ENCODE measurements at places on chromosomes 3 and 15.
A peak's percentile ranks its signal among the peaks of the same experiment; 100 is the strongest.

DNA sequence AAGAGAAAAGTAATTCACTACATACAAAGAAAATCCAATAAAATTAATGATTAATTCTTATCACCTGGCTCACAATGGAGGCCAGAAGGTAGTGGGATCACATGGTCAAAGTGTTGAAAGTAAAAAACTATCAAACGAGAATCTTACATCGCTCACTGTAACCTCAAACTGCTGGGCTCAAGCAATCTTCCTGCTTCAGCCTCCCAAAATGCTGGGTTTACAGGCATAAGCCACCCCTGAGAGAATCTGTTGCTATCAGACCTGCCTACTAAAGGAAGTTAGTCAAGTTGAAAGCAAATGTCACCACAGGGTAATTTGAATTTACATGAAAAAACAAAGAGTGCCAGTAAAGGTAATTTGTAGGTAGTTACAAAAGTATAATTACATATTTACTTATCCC, 103.3 kb downstream of the PCCB start:
- no peak for DNase-seq

GRCh38 chr3:122247087-122247824, 63.8 kb downstream of the CASR start:
- DNase-seq: no peak

GRCh38 chr15:57183041-57183440, 193.3 kb upstream of the CGNL1 start:
- DNase-seq: no peak

DNA sequence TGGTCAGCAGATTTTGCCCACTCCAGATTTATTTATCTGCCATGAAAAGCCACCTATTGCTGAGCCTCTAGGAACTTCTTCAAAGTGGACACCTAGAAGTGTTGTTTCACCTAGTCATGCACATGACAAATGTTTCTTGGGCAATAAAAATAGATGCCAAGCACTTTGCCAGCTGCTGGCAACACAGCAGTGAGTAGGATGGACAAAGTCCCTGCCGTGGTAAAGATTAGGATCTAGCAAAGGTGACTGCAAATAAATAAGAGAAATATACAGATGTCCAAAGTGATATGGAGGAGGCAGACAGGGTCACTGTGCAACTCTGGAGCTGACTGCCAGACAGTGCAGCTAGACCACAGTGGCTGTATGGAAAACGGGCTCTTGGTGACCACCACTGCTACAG, 137.9 kb downstream of the SUCLG2 start:
- no peak for DNase-seq

- DNase-seq: no peak
Measured at GRCh38 chr3:40780291-40780924, 255.6 kb downstream of the ZNF621 start.

DNA sequence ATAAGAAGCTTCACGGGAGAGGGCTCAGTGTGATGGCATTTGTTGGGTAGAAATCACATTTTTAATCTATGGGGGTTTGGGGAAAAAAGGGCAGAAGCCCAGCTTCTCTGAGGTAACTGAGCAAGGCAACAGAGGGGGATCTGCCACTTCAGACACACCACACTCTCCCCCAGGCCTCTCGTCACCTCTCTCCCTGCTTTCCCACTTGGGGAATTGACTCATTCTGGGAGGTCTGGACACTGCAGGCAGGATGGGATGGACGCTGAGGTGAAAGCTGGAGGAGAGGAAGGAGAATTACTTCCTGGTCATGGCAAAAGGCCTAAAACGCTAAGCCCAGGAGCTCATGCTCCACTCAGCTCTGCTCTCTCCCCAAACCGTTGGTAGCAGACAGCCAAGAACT, 33.2 kb downstream of the MYO5C start:
- DNase-seq: no peak

DNA sequence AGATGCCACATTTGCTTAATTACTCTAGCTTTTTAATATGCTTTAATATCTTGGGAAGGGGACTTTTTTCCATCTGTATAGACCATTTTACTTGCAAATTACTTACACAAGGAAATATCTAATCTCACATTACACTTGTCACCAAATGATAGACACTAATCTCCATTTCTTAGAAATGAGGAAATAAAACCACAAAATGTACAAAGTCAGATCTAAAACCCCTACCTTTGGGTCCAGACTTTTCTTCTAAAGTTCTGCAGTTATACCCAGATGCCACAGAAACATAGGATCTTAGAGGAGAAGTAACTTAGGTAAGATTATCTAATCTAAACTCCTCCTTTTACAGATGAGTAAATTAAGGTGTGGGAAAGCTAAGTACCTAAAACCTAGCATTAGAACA, 44.3 kb downstream of the CD200R1L start:
- no peak for DNase-seq

- DNase-seq: no peak
Measured at GRCh38 chr3:52447512-52448355, 2.8 kb upstream of the SEMA3G start.

- no peak for DNase-seq
Measured at GRCh38 chr15:94607176-94607654, 375.9 kb downstream of the MCTP2 start.

DNA sequence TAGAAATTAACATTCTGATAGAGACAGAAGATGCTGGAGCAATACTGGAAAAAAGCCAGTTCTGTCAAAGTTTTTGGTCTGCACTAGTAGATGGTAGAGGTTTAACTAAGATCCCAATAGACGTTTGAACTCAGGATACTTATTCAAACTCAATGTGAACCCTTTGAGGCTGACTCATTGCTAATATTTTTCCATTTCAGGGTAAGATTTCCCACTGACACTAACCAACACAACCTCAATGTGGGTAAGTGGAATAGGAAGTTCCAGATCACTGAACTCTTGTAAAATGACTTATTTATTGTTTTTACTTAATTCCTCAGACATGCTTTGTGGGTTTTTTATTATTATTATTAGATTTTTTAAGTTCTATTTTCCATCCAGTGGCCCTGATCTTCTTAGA, 1024.8 kb downstream of the EPHA3 start:
- DNase-seq: no peak

DNA sequence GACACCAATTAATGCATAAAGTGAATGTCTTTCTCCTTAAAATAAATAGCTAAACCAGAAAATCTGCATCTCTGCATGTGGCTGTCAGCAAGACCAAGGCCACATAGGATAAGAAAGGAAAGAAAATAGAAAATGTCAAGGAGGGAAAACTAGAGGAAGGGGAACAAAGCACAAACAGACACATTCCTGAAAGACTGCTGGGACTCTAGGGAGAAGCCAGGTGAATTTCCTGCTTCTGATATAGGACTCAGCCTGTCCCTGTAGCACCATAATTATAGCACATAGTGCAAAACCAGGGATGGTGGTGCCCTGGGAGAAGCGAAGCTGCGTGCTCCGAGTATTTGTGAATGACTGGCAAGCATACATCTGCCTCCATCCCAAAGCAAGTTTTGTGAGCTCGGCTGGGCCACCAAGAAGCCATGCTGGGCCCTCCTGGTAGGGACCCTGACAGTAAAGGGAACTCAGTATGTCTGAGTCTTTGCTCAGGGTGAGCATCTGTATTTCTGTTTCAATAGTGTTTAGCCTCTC, 14.2 kb downstream of the FSTL1 start:
- DNase-seq: no peak

- DNase-seq: no peak
Measured at GRCh38 chr3:187072511-187072910, 66.8 kb downstream of the RPL39L start.

DNA sequence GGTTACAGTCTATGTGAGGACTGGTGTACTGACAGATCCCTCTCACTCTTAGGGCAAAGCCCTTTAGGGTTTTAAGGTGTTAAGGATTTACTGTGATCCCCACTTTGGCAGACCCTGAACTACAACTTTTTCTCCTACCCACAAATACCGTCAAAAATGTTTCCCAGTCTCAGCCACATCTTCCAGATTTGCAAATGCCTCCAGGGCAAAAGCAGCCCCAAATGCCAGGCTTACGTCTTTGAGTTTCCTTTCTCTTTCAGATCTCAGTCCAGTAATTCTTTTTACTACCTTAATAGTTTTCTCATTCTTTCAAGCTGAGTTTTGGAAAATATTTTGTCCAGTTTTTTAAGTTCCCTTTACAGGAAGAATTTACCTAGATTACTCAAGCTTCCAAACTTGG, 13.4 kb upstream of the ITGA11 start:
- DNase-seq: no peak

- DNase-seq: no peak
Measured at GRCh38 chr3:80767604-80768003, 993.8 kb downstream of the GBE1 start.

DNA sequence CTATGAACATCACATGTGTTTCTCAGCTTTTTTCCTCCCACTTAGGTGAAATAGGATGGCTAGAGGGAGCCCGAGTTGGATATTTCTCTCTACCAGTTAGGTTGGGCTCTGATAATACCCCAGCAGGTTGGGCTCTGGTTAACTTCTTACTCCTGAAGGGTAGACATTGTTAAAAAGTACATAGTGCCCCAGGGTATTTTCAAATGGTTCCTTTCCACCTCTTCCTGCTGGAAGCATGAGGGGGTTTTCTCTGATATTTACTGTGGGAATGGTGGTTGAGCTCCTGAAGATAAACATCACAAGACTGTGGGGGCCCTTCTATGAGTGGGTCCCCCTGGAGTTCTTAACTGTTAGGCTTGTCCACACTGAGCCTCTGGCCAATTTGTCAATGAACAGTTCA, 36.1 kb upstream of the SPESP1 start:
- DNase-seq: no peak

- no peak for DNase-seq
Measured at GRCh38 chr3:133924041-133924440, 28.4 kb upstream of the RAB6B start.

GRCh38 chr3:191358929-191359328, 28.6 kb upstream of the UTS2B start:
- no peak for DNase-seq

- DNase-seq: no peak
Measured at GRCh38 chr3:194875581-194876402, 190.1 kb downstream of the FAM43A start.

- DNase-seq: no peak
Measured at GRCh38 chr15:69806287-69806915, 291.3 kb downstream of the TLE3 start.

GRCh38 chr15:59549301-59550185, 62.0 kb upstream of the GCNT3 start:
- DNase-seq: no peak

DNA sequence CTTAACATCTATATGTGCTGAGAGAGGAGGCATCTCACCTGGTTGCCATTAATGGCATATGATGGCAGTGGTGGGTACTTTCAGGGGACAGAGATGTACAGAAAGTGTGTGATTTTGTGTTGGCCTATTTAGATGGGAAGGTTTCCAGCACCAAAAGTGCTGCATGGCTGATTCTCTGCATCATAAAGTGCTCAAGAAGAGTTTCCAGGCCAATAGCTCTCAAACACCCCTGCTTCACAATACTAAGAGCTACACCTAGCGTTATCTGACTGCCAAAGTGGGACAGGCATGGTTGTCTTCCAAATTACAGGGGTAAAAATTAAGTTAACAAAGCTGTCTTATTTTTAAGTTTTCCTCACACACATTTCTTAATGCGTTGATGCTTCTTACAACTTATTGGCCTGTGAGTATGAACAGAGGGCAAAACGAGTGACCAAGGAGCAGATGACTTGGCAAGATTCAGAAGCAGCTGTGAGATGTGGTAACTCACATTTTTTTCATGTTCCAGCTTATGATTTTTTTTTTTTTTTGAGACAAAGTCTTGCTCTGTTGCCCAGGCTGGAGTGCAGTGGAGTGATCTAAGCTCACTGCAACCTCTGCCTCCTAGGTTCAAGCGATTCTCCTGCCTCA, 41.4 kb upstream of the VEPH1 start:
- DNase-seq: no peak

- no peak for DNase-seq
Measured at GRCh38 chr3:156682963-156683362, 8.6 kb downstream of the TIPARP start.

- DNase-seq: no peak
Measured at GRCh38 chr15:94700211-94700610, 468.9 kb downstream of the MCTP2 start.

DNA sequence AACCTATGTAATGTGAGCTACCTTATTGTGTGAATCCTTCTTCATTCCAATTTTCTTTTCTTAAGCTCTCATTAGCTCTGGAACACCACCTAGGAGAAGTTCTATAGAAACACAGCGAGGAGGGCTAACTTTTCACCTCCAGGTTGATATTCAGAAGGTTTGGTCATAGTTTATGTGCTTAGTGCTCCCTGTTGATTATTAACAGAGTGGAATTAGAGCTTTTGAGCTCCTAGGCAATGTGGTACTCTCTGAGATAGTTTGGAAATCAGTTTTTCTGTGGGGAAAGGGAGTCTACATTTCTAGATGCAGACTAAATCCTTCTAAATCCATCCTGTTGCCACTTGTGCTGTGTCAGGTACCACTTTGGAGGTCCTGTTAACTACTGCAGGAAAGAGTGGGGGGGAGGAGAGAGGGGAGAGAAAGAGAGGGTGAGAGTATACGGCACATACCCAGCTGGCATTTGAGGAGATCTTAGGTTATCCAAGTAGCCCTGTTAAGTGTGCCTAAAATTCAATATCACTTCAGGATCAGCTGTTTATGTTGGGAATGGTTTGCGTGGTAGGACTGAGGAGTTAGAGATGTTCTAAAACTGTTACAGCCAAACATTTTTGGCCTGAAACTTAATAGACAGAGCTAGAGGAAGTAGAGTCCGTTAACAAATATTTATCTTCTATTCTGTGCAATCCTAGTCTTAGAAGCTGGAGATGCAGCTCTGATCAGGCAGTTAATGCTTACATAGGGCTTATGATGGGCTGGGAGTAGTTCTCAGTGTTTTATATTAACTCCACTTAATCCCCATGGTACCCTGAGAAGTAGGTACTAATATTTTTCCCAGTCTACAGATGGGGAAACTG, 117.5 kb upstream of the PROK2 start:
- no peak for DNase-seq

GRCh38 chr15:68683026-68683425, 104.2 kb downstream of the CORO2B start:
- DNase-seq: no peak

GRCh38 chr3:9831253-9831652, 12.6 kb downstream of the RPUSD3 start:
- no peak for DNase-seq

DNA sequence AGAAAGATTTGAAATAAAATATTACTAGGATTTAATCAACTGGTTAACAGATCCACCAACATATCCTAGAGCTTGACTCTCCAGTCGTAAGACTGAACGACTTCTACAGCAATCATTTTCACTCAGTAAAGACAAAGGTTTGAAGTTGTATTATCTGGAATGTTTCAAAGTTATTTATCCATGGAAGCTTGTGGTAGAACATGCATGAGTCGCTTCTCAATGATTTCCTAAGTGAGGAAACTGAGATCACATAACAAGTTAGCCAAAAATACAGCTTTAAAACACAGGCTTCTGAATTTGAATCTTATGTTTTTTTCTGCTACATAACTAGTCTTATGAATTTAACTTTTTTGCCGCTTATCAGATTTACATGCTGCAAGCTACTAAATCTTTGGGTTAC, 241.8 kb downstream of the FOXP1 start:
- no peak for DNase-seq

- no peak for DNase-seq
Measured at GRCh38 chr3:53159156-53160060, 1.6 kb upstream of the PRKCD start.

GRCh38 chr15:34239151-34239808, 14.5 kb downstream of the EMC4 start:
- DNase-seq: peak; percentile 22

- DNase-seq: no peak
Measured at GRCh38 chr15:26674467-26674866, 98.4 kb downstream of the GABRB3 start.
